ENCODE measurements at places on chromosomes 5 and 9. TPM values are rescaled to one million over a fixed set of nuclear protein-coding genes. Genes with fewer than 3 reads are reported as not detected.
A peak's percentile ranks its signal among the peaks of the same experiment; 100 is the strongest.

BNIP1 gene
- total RNA-seq, result 18.0 TPM

SIT1 gene
- not detected for total RNA-seq

LCN9 gene
- total RNA-seq, result not detected

KIF12 gene
- total RNA-seq, result not detected

SLC4A9 gene
- not detected for total RNA-seq

STPG3 gene
- not detected for total RNA-seq

BSPRY gene
- not detected for total RNA-seq

DNA sequence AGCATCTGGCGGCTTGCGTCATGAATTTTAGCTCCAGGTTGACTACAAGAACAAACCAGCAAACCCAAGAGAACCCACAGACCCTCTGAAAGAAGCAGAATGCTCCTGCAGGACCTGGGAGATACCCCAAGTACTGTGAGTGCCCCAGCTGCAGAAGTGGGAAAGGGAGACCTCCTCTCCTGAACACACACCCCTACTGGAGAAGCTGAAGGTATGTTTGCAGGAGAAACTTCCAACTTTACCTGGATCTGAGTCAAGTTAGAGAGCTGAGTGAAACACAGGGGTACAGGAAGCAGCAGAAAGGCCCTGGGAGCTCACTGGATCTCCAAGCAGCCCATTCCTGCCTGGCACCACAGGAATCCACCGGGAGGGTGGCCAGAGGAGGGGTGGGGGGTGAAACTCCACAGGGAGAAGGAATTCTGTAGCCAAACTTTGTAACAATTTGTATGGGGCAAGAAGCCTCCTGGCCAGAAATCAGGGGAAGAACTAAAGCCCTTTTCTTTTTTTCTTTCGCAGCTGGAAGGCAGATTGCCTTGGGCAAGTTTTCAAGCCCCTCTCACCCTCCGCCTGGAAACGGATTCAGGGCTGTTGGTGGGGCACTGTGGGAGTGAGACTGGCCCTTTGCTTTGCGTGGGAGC, 576.2 kb downstream of the BNC2 start:
- no peak for DNase-seq
- no peaks in the 10 kb centered on the region for H3K27me3 ChIP-seq
- H3K36me3 ChIP-seq, result no peaks in the 10 kb centered on the region
- H3K4me3 ChIP-seq, result no peak overlapping the region
- H3K27ac ChIP-seq, result no peak overlapping the region

- H3K4me3 ChIP-seq, result no peak overlapping the region
- H3K27me3 ChIP-seq, result no peaks in the 10 kb centered on the region
- H3K36me3 ChIP-seq, result no peaks in the 10 kb centered on the region
- H3K4me1 ChIP-seq, result no peaks in the 10 kb centered on the region
- no peak overlapping the region for H3K27ac ChIP-seq
Measured at GRCh38 chr9:98875536-98875935, 68.1 kb downstream of the GALNT12 start.

DNA sequence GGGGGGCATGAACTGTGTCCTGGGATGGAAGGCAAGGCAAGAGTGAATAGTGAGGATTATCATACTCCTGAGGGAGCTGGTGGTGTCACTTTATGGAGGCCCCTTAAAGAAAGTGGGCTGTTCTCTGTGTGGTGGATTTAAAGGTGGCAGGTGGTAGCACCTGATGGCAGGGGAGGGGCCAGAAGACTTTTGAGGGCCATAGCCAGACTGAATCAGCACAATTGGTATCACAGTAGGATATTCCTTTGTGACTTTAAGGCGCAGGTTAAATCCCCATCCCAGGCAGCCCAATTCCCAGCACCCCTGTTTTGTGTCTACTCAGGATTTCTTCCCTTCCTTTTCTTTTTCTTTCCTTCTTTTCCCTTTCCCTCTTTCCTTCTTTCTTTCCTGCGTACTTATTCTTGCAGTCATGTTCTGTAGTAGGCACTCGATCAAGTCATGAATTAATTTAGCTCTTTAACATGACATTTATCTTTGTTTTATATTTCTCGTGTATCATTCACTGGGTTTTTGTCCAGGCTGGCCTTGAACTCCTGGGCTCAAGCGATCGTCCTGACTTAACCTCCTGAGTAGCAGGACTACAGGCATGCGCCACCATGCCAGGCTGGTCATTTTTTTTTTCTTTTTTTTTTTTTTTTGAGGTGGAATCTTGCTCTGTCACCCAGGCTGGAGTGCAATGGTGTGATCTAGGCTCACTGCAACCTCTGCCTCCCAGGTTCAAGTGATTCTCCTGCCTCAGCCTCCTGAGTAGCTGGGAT, 11.0 kb upstream of the PCBD2 start:
- no peak overlapping the region for H3K4me3 ChIP-seq
- H3K27me3 ChIP-seq, result no peaks in the 10 kb centered on the region
- no peak overlapping the region for H3K27ac ChIP-seq

DNA sequence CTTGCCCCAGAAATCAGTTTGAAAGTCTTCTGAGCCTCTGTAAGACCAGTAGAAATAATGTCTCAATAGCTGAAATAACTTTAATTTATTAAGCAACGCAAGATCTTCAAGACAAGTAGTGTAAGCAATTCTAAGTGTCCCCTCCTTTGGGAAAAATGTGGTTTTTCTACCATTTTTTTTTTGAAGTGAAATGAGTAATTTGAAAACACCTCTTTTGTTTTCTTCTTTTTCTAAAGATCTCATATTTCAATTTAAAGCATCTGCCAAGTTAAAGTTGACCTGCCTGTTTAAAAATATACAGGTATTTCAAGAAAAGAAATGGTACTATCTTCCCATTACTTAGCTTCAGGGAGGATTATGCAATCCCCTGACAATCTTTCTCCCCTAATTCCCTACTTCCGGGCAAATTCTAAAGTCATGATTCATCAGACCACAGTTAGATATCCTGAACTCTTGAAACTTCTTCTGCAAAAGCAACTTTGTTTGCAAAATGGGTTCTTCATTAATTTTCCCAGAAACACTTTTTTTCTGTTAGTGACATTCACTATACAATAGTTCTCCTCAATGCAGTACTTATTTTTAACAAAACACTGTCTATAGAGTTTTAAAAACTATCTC, 7.8 kb upstream of the ANXA1 start:
- H3K36me3 ChIP-seq, result no peaks in the 10 kb centered on the region
- DNase-seq, result no peak
- H3K27ac ChIP-seq, result no peak overlapping the region

GRCh38 chr9:87256973-87257372, 240.7 kb upstream of the DAPK1 start:
- H3K4me1 ChIP-seq, result no peaks in the 10 kb centered on the region
- H3K4me3 ChIP-seq, result no peak overlapping the region
- no peaks in the 10 kb centered on the region for H3K27me3 ChIP-seq

GRCh38 chr5:88741964-88742363, 141.0 kb downstream of the MEF2C start:
- H3K27ac ChIP-seq, result peak overlapping the region; percentile 81
- peaks cover 7% of the 10 kb centered on the region for H3K36me3 ChIP-seq
- peaks cover 86% of the 10 kb centered on the region for H3K4me1 ChIP-seq
- H3K27me3 ChIP-seq, result no peaks in the 10 kb centered on the region

DNA sequence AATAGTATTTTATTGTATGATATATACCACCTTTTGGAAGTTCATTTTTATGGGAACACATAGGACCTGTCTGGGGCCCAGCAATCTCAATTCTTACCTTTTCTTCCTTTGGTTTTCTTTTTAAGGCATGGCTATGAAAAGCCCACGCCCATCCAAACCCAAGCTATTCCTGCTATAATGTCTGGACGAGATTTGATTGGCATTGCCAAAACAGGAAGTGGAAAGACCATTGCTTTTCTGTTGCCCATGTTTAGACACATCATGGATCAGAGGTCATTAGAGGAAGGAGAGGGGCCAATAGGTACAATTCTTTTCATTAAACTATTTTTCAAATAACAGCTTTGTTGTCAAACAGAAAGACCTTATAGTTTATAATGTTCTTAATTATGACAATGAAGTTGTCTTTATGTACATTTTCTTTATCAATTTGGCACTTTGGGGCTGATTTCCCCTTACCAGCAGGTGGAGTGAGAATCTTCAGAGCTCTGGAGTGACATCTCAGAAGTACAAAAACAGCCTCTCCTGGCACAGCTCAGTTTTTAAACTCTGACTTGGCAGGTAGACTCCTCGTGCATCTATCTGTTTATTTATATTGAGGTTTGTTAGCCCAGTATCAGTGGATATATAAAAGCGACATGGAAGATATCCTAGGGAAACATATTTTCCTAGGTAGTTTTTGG, 25.8 kb downstream of the DDX46 start:
- H3K27ac ChIP-seq, result no peak overlapping the region
- H3K36me3 ChIP-seq, result peaks cover 97% of the 10 kb centered on the region
- H3K4me3 ChIP-seq, result no peak overlapping the region
- DNase-seq, result no peak
- H3K27me3 ChIP-seq, result no peaks in the 10 kb centered on the region
- H3K4me1 ChIP-seq, result no peaks in the 10 kb centered on the region

DNA sequence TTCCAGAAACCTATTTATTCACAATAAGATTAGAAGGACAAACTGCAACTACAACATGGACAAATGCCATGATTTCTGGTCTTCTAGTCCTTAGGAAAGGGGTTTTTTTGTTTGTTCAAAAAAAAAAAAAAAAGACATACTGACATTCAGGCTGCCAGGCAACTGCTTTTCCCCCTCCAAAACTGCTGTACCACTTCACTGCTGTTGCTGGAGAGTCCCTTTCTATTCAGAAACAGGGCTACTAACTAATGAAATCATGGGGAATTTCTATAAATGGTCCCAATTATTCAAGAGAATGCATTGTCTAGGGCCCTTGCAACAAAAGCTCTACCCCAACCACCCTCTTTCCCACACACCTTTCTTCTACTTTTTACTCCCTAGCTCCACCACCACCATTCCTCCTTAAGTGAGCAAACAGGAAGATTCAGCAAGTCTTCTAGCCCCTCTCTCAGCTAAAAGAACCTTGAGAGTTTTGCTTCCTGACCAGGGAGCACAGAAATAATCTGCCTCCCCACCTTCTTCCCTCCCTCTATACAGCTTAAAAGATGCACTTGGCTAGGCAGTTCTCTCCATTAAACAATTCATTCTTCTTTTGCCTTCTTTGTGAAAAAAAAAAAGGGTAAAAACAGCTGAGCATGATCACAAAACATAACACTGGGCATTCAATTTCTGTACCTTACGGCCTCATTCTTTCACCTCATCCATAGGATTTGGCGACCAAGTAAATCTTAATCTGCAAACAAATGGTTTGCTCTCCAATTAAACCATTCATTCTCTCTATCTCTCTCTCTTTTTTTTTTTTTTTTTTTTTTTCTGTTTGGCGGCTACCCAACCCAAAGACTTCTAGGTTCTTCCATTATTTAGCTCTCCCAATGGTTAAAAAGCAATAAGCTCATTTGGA, 13.8 kb downstream of the ZNF608 start:
- no peaks in the 10 kb centered on the region for H3K36me3 ChIP-seq
- H3K27ac ChIP-seq, result no peak overlapping the region
- H3K27me3 ChIP-seq, result no peaks in the 10 kb centered on the region
- H3K4me1 ChIP-seq, result peaks cover 35% of the 10 kb centered on the region
- DNase-seq, result no peak
- H3K4me3 ChIP-seq, result no peak overlapping the region

GRCh38 chr9:76730801-76731200, 33.4 kb upstream of the PCA3 start:
- H3K27ac ChIP-seq, result no peak overlapping the region

DNA sequence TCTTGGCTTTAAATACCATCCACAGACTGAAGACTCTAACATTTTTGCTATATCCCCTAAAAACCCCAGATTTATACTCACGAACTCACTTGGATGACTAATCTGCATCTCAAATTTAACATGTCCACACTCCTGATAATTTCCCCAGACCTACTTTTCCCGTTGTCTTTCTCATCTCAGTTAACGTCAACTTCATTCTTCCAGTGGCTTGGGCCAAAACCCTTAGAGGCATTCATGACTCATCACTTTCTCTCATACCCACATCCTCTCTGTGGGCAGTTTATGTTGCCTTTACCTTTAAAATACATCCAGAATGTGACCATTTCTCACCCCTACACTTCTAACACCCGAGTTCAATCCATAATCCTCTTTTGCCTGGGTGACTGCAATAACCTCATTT, 96.7 kb downstream of the EDIL3 start:
- no peak overlapping the region for H3K4me3 ChIP-seq
- DNase-seq, result no peak
- no peaks in the 10 kb centered on the region for H3K36me3 ChIP-seq
- H3K4me1 ChIP-seq, result no peaks in the 10 kb centered on the region

DNA sequence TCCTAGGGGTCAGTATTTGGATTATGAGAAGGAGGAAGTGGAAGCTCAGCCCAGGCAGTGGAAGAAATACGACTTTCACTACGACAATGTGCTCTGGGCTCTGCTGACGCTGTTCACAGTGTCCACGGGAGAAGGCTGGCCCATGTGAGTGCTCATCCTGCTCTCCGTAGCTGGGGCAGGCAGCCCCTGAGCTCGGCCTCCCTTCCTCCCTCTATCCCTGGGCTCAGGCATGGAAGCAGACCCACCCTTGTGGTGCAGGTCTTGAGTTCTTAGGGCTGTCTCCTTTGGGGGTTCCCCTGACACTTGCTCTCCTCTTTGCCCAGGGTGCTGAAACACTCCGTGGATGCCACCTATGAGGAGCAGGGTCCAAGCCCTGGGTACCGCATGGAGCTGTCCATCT, 180.1 kb downstream of the CACNA1B start:
- no peak overlapping the region for H3K4me3 ChIP-seq
- H3K27me3 ChIP-seq, result no peaks in the 10 kb centered on the region
- no peak overlapping the region for H3K27ac ChIP-seq
- no peaks in the 10 kb centered on the region for H3K36me3 ChIP-seq

DNA sequence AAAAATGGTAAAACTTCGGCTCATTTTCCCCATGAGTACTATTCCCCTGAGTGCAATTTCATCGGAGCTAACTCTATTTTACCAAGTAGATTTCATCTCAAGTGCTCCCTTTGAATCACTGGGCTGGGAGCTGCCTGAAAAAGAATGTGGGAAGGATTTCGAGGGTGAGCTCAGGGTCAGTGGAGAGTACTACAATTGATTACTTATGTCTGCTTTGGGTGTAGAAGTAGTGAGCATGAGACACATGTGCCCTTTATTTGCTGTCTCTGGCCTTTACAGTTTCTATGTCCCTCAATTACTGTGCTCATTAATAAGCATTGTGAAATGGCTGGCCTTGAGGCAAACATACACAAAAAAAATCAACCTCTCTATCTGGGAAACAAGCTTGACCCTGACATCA, 172.7 kb upstream of the RFX3 start:
- H3K4me1 ChIP-seq, result no peaks in the 10 kb centered on the region
- H3K27ac ChIP-seq, result no peak overlapping the region
- H3K4me3 ChIP-seq, result no peak overlapping the region
- no peak for DNase-seq
- H3K27me3 ChIP-seq, result no peaks in the 10 kb centered on the region

DNA sequence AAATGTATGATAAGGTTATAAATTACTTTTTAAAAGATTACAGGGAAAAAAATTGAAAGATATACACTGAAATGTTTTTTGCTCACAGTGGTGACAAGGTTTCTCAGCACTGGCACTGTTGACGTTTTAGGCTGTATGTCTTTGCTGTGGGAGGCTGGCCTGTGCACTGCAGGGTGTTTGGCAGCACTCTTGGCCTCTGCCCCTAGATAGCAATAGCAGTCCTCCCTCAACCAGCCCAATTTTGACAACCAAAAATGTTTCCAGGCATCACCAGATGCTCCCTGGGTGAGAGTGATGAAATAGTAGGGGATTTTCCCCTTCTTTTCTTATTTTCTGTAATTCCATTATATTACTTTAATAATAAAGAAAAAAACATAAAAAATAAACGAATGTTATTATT, 3.3 kb downstream of the CD274 start:
- no peak overlapping the region for H3K27ac ChIP-seq
- H3K36me3 ChIP-seq, result no peaks in the 10 kb centered on the region
- peaks cover 31% of the 10 kb centered on the region for H3K4me1 ChIP-seq
- H3K4me3 ChIP-seq, result no peak overlapping the region

GRCh38 chr5:113081881-113082546, 105.4 kb downstream of the DCP2 start:
- no peak overlapping the region for H3K27ac ChIP-seq
- peaks cover 8% of the 10 kb centered on the region for H3K4me1 ChIP-seq
- H3K27me3 ChIP-seq, result no peaks in the 10 kb centered on the region
- DNase-seq, result no peak
- no peak overlapping the region for H3K4me3 ChIP-seq

All from gastrocnemius medialis (tissue), 4 donors.